ENCODE measurements at places on chromosomes 16 and 17.

- DNase-seq, result no peak
Measured at GRCh38 chr17:68656666-68657065, 55.5 kb upstream of the FAM20A start.

DNA sequence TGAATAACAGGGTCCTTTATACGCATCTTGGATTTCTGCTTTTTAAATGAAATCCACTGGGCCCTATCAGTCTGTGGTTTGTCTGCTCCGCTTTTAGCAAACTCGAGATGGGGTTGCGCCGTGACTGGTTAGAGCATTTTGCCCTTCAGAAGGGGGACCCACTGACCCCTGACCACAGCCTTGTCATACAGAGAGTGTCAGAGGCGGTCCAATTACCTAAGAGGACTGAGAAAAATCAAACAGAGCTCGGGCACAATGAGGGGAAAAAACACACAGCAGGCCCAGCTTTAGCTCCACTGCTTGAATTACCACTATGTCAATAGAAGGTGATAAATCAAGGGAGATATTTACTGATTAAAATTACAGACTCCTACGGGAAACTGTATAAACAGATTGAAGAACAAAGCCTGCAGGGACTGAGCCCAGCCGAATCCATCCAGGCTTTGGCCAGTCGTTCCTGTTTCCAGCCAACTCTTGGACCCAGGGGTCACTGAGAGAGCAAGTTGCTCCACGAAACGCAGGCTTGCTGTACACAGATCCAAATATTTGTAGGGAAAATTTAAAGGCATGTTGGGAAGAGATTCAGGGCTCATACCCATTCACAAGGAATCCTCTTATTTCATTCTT is 131.9 kb upstream of the ZFHX3 start:
- no peak for DNase-seq

DNA sequence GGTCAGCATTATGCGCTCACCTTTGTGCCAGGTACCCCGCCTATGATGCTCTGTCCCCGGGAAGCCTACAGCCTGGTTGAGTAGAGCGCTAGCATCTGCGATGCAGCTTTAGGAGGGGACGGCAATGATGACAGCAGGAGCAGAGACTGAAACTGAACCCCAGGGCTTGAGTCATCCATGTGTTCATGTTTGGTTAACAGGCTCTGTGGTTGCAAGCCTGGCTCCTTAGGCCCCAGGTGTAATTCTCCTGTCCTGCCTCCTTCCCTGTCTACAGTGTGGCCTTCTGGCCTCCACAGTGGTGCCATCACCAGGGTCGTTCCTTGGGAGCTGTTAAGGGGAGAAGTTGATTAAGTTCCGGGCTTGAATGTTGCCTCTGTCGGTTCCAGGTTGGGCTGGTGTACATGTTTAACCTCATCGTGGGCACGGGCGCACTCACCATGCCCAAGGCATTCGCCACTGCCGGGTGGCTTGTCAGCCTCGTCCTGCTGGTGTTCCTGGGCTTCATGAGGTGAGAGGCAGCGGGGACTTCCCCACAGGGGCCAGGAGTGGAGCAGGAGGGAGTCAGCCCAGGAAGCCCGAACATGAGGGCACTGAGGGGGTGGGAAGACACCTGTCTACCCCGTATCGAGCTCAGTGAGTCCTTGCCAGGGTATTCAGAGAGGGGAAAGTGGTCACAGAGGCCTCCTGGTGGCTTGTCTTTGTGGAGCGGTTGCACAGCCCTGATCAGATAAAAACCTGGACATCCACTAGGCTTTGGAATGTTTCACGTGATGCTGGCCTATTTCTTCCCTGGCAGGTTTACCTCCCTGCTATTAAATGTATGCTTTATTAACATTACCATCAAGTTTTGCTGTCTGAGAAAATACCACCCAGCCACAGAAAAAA is 9.2 kb upstream of the NAT9 start:
- no peak for DNase-seq

DNA sequence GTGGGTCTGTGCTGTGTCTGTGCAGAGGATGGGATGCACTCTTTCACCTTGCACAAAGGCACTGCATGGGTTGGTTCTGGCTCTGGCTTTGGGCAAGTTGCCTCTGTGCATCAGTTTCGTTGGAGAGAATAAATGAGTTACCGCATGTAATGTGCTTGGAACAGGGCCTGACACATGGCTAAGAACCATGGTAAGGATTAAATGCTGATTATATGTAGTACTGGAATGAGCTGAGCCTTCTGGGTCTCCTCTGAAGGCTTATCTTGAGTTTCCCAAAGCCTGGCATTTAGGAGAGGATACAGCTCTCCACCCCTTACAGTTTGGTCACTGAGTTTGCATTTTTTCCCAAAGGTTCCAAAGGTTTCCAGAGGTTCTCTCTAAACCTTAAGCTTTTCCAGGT is 69.1 kb downstream of the KSR1 start:
- DNase-seq, result no peak

GRCh38 chr17:42578282-42578869 is 847 bp upstream of the PSMC3IP start:
- peak; percentile 50 for DNase-seq

DNA sequence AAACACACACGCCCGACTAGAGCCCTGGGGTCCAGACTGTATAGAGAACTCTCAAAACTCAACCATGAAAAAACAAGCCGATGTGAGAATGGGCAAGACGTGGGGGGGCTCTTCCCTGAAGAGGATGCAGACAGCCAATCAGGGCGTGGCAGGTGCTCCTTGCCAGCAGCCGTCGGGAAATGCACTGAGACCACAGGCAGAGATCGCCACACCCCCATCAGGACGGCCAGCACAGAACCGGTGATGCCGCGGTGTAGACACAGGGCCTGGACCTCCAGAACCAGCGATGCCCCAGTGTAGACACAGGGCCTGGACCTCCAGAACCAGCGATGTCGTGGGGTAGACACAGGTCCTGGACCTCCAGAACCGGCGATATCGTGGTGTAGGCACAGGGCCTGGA is 169.2 kb downstream of the LAT start:
- DNase-seq, result no peak

GRCh38 chr17:15464231-15464985 is 3.0 kb downstream of the CDRT4 start:
- no peak for DNase-seq

- DNase-seq, result no peak
Measured at GRCh38 chr17:58326609-58327362, 1.8 kb downstream of the TSPOAP1 start.

GRCh38 chr17:37220607-37220953 is 155.2 kb upstream of the C17orf78 start:
- DNase-seq, result no peak

DNA sequence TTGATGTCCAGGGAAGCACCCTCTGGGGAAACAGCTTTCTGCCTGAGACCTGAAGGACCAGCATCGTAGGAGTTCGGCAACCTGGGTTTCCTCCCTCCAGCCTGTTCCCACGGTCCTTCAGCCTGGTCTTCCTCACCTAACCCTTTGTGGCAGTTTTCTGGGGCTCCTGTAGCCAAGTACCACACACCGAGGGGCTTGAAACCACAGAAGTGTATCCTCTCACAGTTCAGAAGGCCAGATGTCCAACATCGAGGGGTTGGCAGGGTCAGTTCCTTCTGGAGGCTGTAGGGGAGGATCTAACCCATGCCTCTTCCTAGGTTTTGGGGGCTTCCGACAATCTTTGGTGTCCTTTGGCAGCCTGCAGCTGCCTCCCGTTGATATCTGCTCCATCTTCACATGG is 381.0 kb upstream of the TNRC6C start:
- no peak for DNase-seq

- no peak for DNase-seq
Measured at GRCh38 chr17:77432742-77433141, 292.0 kb downstream of the SEC14L1 start.

DNA sequence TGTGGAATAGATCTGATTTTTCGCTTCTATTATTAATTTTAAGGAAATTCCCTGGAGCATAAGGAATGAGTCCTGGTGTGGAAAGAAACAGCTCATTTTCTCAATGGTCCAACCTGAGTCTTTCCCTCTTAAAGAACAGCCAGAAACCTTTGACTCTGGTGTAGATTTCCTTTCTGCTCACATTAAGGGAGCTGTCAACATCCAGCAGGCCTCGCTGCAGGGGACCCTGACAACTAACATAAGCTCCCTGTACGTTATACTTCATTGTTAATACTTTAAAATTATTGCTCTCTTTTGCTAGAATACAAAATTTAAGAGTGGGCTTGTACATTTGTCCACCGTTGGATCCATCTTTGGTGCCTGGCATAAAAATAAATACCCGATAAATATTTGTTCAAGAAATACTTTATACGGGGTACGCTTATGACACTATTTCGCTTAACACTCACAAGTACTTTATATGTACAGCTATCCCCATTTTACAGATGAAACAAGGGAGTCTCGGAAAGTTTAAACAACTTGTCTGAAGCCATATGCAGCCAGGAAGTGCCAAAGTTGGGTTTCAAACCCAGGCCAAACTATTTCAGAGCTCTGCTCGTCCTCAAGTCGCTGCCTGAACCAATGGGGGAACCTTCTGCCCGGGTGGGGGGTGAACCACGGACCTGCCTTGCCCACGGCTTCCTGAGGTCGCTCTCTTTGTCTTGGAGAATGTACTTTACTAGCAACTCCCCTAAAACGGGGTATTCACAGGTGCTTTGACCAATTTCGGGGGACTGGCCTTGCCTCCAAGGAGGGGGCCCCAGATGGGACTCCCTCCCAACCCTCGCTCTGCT is 611 bp downstream of the SMARCE1 start:
- DNase-seq, result no peak

GRCh38 chr16:55350984-55351383 is 27.0 kb downstream of the IRX6 start:
- DNase-seq, result no peak

DNA sequence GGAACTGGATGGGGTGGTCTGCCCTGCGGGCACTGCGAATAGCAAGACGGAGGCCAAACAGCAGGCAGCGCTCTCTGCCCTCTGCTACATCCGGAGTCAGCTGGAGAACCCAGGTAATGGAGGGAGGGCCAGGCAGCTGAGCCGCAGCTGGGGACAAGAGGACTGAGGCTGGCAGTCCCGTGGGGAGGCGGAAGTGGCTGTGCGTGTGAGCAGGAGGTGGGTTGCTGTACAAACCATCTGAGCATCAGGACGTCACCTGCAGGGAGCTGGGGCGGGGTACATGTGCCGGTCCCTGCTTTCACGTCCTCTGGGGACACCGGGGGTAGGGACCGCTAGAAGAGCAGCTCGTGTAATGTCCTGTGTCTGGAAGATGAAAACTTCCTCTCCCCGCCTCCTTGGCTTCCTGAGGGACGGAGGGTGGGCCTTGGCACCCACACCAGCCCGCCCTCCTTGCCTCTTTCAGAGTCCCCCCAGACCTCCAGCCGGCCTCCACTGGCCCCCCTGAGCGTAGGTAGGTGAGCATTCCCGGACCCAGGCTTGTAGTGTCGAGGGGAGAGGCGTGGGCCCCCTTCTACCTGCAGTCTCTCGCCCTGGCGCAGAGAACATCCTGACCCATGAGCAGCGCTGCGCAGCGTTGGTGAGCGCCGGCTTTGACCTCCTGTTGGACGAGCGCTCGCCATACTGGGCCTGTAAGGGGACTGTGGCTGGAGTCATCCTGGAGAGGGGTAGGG is 3.7 kb downstream of the ADAD2 start:
- no peak for DNase-seq

DNA sequence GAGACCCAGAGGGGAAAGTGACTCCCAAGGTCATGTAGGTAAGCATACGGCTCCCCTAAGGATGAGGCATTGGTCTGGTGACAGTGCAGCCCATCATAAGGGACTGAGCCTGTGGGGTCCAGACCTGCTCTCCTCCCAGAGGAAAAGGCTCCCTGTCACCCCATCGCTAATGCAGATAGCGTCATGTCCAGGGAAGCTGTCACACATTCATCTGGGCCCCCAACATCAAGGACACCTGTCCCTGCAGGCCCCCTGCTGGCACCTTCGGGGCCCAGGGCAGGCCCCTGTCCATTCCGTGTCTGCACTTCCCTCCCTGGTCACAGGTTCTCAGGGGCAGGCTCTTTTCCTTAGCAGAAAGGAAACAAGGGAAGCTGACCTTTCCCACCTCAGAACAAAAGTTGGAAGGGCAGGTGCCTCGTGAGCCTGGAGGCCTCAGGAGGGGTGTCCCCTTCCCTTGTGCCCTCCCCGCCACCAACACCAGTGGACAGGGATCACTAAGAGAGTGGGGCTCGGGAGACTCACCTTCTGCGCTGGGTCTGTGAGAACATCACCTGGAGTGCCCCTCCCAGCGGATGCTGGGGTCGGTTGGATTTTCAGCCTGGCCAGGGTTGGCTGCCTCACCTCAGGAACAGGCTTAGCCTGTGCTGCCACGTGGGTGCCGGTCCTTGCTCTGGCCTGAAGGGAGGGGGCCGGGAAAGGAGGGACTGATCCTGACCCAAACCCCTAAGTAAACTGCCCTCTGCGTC is 17.3 kb upstream of the LASP1NB start:
- DNase-seq, result no peak

GRCh38 chr17:41324180-41325075 is 8.9 kb upstream of the KRTAP17-1 start:
- DNase-seq, result no peak

- no peak for DNase-seq
Measured at GRCh38 chr17:78399693-78400144, 21.3 kb downstream of the PGS1 start.

- DNase-seq, result no peak
Measured at GRCh38 chr16:72890587-72890986, 157.3 kb downstream of the ZFHX3 start.

DNA sequence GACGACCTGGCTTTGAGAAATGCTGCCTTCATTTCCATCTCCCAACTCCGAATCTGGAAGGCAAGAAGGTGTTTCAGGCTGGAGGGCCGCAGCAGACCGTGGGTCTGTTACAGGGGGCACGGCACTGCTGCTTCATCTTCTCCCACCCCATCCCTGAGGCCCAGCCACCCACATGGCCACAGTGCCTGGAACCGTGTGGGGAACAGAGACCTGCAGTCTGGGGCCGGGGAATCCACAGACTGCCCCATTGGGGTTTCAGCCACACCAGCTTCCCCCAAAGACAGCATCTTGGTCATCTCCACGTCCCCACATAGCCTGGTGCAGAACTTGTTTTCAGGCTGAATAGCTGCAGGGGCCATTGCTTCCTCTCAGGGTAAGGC is 74.2 kb downstream of the MRC2 start:
- DNase-seq, result no peak

- DNase-seq, result no peak
Measured at GRCh38 chr17:49996121-49996494, 1.1 kb upstream of the DLX3 start.

GRCh38 chr17:72467841-72468653 is 347.2 kb downstream of the SOX9 start:
- DNase-seq, result no peak

- no peak for DNase-seq
Measured at GRCh38 chr17:71995590-71995989, 125.2 kb upstream of the SOX9 start.

DNA sequence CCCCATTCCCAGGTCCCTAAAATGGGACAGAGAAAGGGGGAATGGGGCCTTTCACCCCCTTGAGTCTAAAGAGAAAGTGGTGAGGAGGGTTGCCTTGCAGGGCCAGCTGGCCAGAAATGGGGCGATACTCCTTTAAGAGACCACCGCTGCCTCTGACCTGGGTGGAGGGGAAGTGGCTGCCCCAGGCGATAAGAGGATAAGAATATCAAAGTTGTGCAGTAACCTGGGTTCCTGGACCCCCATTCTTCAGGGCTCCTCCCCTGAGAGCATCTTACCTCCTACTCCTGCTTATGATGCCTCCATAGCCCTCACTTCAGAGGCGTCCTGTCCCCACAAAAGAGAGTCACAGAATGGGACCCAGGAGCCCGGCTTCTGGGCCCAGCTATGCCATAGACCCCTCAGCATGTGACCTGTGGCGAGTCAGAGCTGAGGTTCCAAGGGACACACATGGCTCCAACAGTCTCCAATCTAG is 5.2 kb upstream of the TSPOAP1 start:
- no peak for DNase-seq

- DNase-seq, result peak; percentile 23
Measured at GRCh38 chr17:50681263-50682200, 26.2 kb downstream of the ANKRD40 start.
